Activated CD4-positive, alpha-beta T cell treated with anti-CD3 and anti-CD28 coated beads for 36 hours (primary cell): ENCODE measurements at places on chromosomes 5 and 9. TPM values are rescaled to one million over a fixed set of nuclear protein-coding genes. Genes with fewer than 3 reads are reported as not detected.

TMED7 gene
- 36.8 TPM for total RNA-seq

LOX gene
- total RNA-seq = not detected

CKMT2 gene
- not detected for total RNA-seq

FER gene
- 9.3 TPM for total RNA-seq

YIPF5 gene
- 44.2 TPM for total RNA-seq

RFESD gene
- total RNA-seq = 9.2 TPM

LMX1B gene
- total RNA-seq = not detected

FBP2 gene
- not detected for total RNA-seq

SPAAR gene
- not detected for total RNA-seq

GPX3 gene
- total RNA-seq = not detected

PFN3 gene
- total RNA-seq = not detected

C5orf63 gene
- 12.0 TPM for total RNA-seq

PCDHGA9 gene
- 0.09 TPM for total RNA-seq
